Epithelial cell of proximal tubule (primary cell): ENCODE measurements at places on chromosomes 1 and 21. TPM values are rescaled to one million over a fixed set of nuclear protein-coding genes. Genes with fewer than 3 reads are reported as not detected.

Gene PDZK1IP1
- total RNA-seq: 14.3 and 43.2 TPM in 2 replicates

DNA sequence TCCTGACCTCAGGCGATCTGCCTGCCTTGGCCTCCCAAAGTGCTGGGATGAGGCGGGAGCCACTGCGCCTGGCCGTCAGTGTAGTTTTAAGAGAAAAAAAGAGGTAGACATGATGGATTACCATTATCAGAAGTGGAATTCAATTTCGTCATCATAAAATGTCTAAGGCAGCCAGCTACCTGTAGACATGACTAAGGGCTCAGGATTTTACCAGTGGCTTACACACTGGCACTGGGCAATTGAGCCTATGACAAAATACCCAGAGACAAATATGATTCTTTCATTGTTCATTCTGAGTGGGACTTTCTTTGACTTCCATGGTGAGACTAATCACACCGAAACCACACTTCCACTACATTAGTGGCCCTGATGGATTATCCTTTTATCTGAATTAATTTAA lies 181.5 kb downstream of the GABPA start:
- DNase-seq: no peak

DNA sequence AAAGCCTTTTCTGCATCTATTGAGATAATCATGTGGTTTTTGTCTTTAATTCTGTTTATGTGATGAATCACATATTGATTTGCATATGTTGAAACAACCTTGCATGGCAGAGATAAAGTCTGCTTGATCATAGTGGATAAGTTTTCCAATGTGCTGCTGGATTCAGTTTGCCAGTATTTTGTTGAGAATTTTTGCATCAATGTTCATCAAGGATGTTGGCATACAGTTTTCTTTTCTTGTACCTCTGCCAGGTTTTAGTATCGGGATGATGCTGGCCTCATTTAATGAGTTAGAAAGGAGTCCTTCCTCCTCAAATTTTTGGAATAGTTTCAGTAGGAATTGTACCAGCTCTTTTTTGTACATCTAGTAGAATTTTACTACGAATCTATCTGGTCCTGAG lies 55.0 kb downstream of the COL24A1 start:
- DNase-seq: no peak

DNA sequence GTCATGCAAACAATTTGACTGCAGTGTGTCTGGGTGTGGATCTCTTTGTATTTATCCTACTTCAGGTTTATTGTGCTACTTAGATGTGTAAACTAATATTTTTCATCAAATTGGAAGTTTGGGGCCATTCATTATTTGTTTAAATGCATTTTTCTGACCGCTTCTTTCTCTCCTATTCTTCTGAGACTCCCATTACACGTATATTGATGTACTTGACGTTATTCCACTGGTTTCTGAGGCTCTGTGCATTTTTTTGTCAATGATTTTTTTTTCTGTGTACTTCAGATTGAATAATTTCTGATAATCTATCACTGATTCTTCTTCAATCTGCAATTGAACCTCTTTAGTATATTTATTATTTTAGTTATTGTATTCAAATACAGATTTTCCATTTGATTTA lies 276.8 kb downstream of the RYR2 start:
- no peak for DNase-seq

GRCh38 chr1:211843507-211844298 lies 13.1 kb upstream of the LPGAT1 start:
- no peak for DNase-seq

DNA sequence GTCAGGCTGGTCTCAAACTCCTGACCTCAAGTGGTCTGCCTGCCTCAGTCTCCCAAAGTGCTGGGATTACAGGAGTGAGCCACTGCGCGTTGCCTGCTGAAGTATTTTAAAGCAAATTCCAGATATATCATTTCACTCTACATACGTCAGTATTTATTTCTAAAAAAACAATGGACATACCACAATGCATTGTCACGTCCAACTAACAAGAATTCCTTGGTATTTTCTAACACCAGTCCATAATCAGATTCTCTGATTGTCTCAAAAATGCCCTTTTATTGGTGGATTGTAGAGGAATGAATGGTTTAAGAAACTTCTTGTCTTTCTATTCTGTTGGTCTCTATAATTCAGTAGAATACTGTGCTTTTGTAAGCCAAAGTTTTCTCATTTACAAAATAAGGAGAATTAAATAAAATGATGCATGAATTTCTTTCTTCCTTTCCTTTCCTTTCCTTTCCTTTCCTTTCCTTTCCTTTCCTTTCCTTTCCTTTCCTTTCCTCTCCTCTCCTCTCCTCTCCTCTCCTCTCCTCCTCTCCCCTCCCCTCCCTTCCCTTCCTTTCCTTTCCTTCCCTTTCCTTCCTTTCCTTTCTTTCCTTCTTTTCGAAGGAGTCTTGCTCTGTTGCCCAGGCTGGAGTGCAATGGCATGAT lies 55.8 kb downstream of the VPS13D start:
- no peak for DNase-seq

Gene OR10J4
- not detected in 2 replicates for total RNA-seq

DNA sequence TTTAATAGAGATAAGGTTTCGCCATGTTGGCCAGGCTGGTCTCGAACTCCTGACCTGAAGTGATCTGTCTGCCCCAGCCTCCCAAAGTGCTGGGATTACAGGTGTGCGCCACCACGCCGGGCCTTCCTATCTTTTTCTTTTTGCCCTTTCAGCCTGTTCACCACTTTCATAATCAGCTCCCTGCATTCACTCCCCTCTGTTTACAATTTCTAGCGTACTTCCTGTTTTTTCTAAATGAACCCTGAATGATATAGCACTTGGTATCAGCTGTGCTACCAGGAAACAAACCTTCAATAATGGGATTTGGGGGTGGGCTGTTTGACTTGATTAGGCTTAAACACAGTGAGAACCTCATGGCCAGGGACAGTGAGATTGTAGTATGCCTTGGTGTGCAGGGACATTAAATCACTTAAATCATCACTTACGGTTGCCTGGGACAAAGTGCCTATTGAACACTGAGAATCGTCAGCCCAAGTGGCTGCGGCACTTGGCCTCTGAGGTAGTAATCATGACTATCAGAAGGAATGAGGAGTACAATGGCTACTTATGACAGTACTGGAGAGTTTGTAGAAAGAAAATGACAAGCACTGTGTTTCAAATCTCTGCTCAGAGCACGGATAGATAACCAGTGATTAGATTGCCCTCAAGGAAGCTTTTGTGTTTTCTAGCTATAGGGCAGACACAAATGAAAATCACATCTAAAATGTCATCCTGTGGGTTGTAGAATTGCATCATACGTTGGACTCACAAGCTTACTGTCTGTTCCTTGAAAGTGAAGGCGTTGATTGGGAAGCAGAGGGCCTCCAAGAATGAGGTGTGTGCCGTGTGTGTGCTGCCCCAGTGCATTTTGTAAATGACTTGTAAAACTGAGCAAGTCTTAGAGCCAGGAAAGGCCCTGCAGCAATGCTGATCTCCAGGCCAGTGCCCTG lies 661.8 kb downstream of the MATN1 start:
- no peak for DNase-seq

Gene LCE3E
- not detected in 2 replicates for total RNA-seq

Gene HES3
- not detected in 2 replicates for total RNA-seq

GRCh38 chr1:212315907-212316306 lies 30.7 kb downstream of the PPP2R5A start:
- no peak for DNase-seq

DNA sequence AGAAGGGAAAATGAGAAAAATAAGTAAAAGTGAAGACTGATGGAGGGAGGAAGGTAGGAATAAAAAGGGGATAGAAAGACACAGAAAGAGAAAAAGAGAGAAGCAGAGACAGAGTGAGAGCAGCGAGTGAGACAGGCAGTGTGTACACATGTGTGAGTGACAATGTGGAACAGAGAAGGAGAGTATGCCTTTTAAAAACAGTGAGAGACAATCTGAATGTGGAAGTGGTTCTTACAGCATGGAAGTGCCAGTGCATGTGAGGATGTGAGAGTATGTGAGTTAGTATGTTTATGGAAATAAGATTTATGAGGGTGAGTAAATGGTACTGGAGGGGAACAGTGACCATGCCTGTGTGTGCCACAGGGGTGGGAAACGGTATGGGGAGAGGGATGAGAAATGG lies 1.2 kb downstream of the NEGR1 start:
- DNase-seq: no peak

Gene ADGRL4
- 9.0 and 14.6 TPM in 2 replicates for total RNA-seq

Gene SLC44A5
- 0.07 and 1.8 TPM in 2 replicates for total RNA-seq

GRCh38 chr1:61953076-61953789 lies 211.0 kb downstream of the PATJ start:
- DNase-seq: no peak
